ENCODE measurements at places on chromosomes 4 and X.

- peak; percentile 79 for DNase-seq
These were observed at the start of gene REST for GRCh38 chr4:56907489-56908205. REST (plus strand) TSS chr4:56907900; CDS start chr4:56910639, 2,739 bp downstream.

DNA sequence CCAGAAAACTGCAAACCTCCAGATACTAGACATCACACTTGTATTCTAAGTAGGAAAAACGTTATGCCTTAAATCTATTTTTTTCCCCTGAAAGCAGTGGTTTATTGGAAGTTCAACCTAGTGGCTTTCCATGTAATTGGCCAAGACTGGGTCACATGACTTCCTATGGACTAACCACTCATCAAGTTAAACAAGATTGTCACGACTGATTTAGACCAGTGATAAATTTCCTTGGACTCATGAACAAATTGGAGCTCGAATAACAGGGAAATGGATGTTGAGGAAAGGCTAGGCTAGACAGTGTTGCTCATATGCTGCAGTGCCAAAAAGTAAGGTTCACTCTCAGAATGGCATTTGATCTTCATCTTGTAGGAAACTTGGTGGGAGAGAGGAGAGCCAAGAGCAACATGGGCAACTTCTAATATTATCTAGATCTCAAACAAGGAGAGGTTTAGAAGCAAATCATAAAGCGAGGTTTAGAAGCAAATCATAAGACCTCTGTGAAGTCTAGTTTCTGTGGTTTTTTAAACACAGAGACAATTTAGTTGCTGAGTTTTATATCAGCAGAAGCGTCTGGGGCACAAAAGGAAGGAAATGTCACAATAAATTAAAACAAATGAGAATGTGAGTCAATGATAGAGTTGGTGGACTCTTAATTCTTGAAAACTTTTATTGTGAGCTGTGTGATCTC is 165.6 kb upstream of the BOD1L1 start:
- no peak for DNase-seq

DNA sequence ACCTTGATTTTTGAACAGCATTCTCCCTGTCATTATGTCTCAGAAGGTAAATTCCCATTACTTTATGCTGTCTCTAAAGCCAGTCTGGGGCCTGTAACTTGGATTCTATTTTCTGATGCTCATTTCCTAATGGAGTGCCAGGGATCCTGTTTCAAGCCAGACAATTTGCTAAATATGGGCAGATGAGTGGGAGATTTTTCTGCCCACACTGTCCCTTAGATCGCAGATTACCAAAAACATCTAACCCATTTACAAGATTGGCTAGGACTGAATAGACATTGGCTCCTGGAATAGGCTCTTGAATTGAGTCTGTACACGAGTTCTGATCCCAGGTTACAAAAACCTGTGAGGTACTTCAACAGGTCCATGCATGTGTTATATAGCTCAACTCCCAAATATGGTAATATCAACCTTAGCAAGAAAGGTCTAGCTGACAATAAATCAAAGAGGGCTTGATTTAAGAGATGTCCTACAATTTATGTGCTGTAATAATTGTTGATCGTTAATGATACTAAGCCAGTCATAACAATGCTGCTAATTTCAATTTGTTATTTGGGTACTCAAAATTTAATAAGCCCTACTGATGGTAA is 5.7 kb downstream of the GPC3 start:
- DNase-seq = no peak

GRCh38 chr4:69877453-69877852 is 17.5 kb upstream of the SULT1E1 start:
- peak; percentile 52 for DNase-seq

GRCh38 chr4:163485589-163485988 is 8.9 kb upstream of the TMA16 start:
- no peak for DNase-seq

- DNase-seq = no peak
These were observed 29.6 kb upstream of the COX18 start for GRCh38 chr4:73099143-73099542.

- DNase-seq = no peak
These were observed 75.2 kb downstream of the PAQR3 start for GRCh38 chr4:78863991-78864390.

GRCh38 chr4:78292341-78292740 is 235.2 kb downstream of the FRAS1 start:
- DNase-seq = no peak

GRCh38 chr4:5979981-5980380 is 38.2 kb downstream of the C4orf50 start:
- DNase-seq = no peak

Measured in OCI-M1 (cell line).